Activated naive CD4-positive, alpha-beta T cell treated with anti-CD3 and anti-CD28 coated beads for 36 hours (primary cell): ENCODE measurements at places on chromosomes 4 and X. TPM values are rescaled to one million over a fixed set of nuclear protein-coding genes. Genes with fewer than 3 reads are reported as not detected.

MAGEA2B gene
- not detected for total RNA-seq

IQCM gene
- total RNA-seq: not detected

SCRG1 gene
- total RNA-seq: not detected

PHOX2B gene
- not detected for total RNA-seq

- no peak for DNase-seq
These were observed 27.7 kb downstream of the ATP7A start for GRCh38 chrX:77938083-77938680.
